ENCODE measurements at places on chromosomes 6 and 20.

GRCh38 chr6:53701333-53702218 lies 36.0 kb upstream of the KLHL31 start:
- no peak for DNase-seq

DNA sequence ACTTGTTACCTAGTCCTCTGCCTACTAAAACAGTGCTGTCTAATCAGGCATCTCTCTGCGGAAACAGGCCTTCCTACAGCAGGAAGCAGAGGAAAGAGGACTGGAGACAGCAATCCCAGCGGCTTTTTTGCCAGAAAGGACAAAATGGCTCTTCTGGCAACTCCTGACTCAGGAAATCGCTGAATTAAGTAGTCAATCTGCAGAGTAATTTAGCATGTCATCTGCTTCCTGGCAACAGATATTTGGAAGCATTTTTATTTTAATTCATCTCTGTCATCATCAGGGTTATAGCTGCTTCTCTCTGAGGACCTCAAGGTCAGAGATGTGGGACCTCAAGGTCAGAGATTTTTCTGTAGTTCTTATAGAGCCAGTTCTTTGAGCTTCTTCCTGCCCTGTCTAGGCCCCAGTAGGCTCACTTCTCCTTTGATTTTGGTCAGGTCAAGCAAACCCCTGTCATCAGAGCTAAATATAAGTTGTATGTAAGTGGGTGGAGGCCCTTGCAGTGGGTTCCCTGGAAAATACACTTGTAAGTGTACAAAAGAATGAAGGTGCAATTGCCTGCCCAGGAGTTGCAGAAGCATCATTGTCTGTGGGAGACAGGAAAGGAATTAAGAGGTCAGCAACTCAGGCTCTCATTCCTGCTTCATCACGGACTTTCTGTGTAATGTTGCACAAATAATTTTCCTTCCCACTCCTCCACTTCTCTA lies 229.4 kb downstream of the ALDH8A1 start:
- DNase-seq: no peak

DNA sequence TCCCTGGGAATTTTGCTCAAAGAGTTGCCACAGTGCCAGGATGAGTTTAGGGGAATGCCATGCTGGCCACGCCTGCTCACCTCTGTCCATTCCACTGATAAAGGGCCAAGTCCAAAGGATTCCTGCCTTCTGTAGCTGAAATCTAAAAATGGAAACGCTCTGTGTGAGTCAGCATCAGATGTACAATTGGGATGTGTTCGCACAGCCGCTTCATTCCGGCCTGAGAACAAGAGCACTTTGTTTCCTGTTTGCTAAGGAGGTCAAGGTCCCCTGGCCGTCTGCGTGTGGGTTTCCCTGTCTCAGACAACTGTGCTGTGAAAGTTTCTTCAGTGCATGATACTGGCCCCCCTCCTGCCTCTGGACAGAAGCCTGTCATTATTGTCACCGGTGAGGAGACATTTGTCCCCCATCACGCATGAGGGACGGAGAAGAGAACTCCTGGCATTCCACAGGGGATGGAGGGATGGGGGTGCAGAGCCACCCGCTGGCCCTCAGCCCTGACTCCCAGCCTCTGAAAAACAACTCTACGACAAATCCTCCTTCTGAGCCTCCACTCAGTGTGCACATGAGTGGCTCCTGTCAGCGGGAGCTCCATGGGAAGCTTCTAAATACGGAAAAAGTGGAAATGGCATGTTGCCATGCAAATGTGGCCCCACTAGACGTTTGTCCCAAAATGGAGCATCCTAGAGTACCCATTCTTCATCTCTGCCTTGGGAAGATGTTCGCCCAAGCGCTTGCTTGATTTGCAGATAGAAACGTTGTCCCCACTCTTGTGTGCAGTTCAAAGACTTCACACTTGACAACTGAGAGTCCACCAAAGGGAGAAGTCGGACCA lies 143.5 kb upstream of the AFDN start:
- no peak for DNase-seq

DNA sequence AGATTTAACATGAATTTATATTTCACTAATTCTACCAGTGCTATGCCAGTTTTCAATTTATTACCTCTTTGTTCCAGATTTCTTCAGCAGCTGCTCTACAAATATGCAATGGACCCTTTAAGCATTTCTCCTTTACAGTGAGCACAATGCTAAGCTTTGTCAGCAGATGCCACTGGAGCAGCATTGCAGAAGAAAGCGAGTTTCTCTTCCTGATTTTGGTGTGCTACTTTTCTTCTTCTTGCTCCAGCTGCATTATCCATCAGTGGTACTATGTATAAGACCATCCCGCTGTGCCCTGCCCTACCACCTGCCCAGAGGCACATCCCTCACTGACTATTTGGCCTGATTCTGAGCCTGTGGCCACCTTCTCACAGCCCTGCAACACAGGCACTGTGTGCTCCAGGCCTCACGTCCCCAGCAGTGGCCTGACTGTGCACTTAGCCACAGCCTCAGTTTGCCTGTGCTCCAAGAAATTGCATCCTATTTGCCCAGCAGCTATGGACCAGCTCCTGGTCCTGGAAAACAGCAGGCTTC lies 84.1 kb downstream of the TNFAIP3 start:
- DNase-seq: no peak

DNA sequence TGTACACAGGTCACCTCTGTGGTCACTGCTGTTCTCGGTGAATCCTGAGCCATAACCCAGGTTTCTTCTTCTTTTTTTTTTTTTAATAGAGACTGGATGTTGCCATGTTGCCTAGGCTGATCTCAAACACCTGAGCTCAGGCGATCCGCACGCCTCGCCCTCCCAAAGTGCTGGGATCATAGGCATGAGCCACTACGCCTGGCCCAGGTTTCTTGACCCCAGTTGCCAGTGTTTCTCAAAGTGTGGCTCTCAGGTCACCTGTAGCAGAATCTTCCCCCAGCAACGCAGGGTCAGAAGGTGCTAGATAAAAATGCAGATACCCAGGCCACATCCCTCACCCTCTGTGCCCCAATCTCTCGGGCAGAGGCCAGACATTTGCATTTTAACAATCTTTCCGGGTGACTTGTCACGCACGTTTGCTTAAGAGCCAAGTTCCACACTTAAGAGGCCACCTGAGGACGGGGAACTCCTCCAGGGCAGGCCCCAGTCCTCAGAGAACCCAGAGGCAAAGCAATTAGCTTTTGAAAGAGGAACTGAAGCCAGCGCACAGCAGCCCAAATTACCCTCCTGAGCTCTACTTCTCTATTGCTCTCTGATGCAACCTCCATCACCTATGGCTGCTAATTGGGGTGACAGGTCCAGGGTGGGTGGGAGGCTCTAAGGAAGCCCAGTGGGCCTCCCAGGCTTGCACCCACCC lies 81.8 kb downstream of the NFATC2 start:
- no peak for DNase-seq

GRCh38 chr20:34514897-34515483 lies 1.2 kb upstream of the DYNLRB1 start:
- no peak for DNase-seq

DNA sequence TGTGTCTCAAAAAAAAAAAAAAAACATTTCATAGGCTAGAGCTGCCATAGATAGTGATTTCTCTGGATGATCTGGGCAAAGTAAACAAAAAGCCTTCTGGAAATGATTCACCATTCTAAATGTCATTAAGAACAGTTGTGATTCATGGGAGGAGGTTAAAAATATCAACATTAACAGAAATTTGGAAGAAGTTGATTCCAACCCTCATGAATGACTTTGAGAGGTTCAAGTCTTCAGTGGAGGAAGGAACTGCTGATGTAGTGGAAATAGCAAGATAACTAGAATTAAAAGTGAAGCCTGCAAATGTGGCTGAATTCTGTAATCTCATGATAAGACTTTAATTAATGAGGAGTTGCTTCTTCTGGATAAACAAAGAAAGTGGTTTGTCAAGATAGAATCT lies 26.8 kb upstream of the MMP24 start:
- DNase-seq: no peak

GRCh38 chr6:166987930-166988329 lies 11.3 kb upstream of the CEP43 start:
- DNase-seq: no peak

DNA sequence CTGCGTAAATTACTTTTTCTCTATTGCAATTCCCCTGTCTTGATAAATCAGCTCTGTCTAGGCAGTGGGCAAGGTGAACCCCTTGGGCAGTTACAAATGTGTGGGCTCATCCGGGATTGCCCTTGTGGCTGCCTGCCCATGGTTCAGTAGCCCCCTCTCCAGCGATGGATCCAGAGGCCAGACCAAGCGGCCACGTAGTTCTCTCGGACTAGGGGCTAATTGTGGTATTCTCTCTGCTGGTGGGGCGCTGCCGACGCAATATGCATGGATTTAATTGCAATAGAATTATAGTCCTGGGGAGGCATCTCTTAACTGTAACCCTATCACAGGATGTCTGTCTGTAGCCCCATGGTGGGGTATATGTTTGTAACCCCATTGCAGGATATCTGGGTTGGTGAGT lies 64.3 kb upstream of the UNC93A start:
- no peak for DNase-seq

GRCh38 chr6:92763680-92764079 lies 655.7 kb downstream of the EPHA7 start:
- DNase-seq: no peak

- DNase-seq: no peak
Observed at GRCh38 chr6:148658681-148659430, 88.0 kb upstream of the UST start.

- DNase-seq: no peak
Observed at GRCh38 chr6:32604434-32604877, 14.8 kb upstream of the HLA-DRB1 start.

DNA sequence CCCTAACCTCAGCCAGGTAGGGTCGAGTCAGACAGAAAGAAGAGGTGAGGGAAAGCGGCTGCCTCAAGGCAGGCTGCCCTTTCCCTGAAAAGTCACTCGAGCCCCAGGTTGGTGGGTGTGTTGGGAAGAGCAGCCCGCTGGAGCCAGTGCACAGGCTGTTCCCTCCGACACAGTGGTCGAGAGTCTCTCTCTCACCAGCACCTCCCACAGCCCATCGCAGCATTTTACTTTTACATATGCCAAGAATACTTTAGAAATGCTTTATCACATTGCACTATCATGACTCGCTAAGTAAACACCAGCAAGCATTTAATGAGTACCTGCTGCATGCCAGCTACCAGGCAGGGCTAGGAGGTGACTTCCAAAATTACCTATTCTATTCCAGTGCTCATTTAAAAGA lies 1.7 kb downstream of the PRPH2 start:
- DNase-seq: no peak

DNA sequence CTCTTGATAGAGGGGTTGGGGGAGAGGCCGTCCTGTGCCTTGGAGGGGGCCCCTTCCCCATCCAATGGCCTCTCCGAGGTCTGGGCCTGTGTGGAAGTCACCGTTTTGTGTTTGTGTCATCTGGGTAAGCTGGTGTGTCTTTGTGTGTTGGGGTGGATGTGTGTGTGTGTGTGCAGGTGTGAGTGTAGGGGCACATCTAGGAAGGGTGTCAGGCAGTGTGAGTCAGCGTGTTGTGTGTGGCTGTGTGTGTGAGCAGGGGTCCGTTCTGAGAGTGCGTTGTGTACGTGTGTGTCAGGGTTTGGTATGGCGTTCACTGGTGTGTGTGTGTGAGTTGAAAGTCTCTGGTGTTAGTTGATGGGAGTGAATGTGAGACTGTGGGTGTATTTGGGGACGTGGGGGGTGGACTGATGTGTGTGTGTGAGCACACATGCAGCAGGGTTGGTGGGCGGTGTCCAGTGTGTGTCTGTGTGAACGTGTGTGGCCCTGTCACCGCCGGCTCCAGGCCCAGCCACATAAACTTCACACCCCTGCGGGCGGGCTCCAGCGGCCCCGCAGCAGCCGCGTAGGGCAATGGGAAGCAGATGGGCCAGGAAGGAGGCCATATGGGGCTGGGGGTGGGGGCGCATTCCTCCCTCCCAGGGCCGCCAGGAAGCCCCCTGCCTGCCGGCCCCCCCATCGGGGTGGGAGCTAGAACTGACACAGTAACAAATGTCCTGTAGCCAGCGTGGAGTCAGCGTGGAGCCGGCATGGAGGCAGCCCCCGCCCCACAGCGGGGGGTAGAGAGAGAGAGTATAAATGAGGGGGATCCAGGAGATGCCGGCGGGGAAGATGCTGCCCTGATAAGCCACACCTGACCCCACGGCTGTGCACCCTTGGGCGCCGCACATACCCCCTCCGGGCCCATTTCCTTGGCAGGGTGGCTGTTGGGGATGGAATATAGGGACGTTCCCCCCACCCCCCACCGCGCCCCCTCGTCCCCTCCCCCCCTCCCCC lies 32.1 kb downstream of the SNAI1 start:
- DNase-seq: no peak

- DNase-seq: no peak
Observed at GRCh38 chr20:9981829-9982228, 53.0 kb upstream of the ANKEF1 start.

GRCh38 chr20:9574776-9575175 lies 60.4 kb downstream of the LAMP5 start:
- DNase-seq: no peak

GRCh38 chr6:90131614-90132423 lies 164.8 kb downstream of the BACH2 start:
- DNase-seq: no peak

- DNase-seq: no peak
Observed at GRCh38 chr6:41443616-41444525, 102.3 kb upstream of the FOXP4 start.

DNA sequence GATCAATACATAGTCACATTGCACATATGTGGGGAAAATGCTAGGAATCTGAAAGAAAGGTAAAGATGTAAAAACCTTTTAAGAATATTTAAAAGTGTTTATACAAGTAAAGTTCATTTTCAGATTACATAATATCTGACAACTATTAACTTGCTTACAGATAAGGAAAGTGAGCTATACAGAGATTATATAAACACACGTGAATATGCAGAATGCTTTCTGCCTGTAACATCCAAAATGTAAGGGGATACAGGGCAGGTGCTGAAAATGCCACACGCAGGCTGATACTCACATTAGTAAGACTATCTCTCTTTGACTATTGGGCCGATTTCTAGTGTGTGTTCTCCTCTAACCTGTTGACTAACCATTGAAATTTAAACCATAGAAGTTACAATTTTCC lies 17.9 kb upstream of the MAP7 start:
- no peak for DNase-seq

- no peak for DNase-seq
Observed at GRCh38 chr6:20238688-20239587, 26.7 kb upstream of the MBOAT1 start.

DNA sequence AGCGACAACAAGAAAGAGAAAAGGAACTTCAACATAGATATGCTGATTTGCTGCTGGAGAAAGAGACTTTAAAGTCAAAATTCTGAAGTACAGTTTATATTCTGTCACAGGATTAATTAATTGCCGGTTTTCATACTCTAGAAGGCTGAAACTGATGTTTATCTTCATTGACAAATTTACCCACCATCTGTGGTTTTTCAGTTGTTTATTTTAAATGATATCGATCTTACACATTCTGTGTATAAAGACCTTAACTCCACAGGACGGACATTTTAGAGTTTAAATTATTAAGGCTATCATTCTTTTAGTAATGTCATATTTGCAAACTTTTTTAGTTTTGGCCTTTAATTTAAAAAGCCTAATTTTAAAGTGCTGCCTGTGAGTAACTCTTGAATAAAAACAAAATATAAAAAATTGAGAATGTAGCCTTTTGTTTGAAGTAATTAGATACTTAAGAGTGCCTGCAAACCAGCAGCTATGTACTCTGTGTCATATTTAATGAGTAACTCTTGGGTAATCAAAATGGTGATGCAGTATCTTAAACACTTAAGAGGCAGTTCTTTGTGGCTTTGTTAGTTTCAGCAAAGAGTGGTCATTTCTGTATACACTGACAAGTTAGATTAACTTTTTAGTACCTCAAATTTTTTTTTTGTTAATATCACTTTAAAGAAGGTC lies 59.3 kb downstream of the CDC5L start:
- no peak for DNase-seq
